ENCODE measurements at places on chromosomes 6 and 20. TPM values are rescaled to one million over a fixed set of nuclear protein-coding genes. Genes with fewer than 3 reads are reported as not detected.

MYLIP gene
- 27.1 TPM for polyA plus RNA-seq

HLA-F gene
- polyA plus RNA-seq: 52.1 TPM

ZBP1 gene
- polyA plus RNA-seq: not detected

EYS gene
- polyA plus RNA-seq: not detected

GPLD1 gene
- polyA plus RNA-seq: 0.41 TPM

EYA2 gene
- polyA plus RNA-seq: 7.9 TPM

SEL1L2 gene
- polyA plus RNA-seq: not detected

AGER gene
- 7.1 TPM for polyA plus RNA-seq

TFAP2A gene
- 10.1 TPM for polyA plus RNA-seq

CALHM6 gene
- 2.4 TPM for polyA plus RNA-seq

CNR1 gene
- polyA plus RNA-seq: 0.17 TPM

DNA sequence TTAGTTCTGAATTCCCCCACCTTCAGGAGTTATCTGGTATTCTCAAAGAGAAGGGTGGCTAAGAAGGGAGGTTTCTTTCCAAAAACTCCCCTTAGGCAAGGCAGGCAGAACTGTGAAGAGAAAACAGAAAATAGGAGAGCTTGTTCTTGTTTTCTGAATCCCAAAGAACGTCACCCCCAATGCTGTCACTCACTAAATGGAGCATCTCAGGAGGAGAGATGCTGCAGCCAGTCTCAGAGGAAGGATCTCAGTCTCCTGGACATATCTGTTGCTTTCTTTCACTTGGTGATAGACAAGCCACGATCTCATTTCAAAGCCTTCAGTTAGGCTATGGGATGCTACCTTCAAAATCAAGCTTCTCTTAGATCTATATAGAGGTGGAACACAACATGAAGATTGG lies 16.1 kb upstream of the MYB start:
- no peak for DNase-seq

- DNase-seq: no peak
These were observed 60.8 kb upstream of the SSTR4 start for GRCh38 chr20:22974354-22974753.

DNA sequence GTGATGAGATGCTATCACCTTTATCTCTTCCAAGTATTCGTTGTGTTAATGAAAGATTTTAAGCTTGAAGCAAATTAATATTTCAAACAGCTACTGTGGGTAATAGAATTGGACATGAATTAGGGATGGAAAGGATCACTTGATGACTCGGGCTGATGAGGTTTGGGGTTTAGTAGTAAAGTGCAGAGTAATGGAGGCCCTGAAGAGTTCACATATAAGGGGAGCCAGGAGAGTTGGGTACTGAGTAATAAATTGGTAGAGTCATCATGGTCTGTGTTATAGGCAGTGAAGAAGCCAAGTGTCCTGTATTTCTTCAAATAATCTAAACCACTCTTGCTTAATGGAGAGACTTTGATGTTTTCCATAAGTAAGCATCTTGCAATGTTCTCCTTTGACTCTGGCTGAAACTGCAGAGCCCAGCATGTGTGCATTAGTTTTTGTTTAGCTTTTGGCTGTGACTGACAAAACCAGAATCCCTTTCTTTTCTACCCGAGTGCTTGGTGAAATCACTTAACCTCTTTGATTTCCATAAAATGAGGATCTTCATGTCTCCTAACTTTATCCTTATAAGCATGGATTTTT lies 57.6 kb downstream of the L3MBTL3 start:
- DNase-seq: no peak

DNA sequence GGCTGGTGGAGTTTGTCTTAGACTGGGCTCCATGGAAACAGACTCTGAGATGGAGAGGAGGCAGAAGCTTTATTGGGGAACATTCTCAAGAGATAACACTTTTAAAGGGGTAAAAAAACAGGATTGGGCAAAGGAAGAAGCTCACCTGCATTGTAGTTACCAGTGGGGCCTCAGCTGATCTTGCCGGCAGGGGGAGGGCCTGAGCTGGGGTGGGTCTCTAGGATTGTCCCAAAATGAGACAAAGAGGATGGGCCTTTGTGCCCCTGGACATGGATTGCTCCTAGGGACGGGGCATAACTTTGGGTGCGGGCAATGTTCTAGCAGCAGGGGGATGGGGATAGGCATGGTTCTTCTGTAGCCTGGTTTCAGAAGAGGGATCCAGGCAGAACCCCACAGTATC lies 12.5 kb downstream of the SGK2 start:
- no peak for DNase-seq

DNA sequence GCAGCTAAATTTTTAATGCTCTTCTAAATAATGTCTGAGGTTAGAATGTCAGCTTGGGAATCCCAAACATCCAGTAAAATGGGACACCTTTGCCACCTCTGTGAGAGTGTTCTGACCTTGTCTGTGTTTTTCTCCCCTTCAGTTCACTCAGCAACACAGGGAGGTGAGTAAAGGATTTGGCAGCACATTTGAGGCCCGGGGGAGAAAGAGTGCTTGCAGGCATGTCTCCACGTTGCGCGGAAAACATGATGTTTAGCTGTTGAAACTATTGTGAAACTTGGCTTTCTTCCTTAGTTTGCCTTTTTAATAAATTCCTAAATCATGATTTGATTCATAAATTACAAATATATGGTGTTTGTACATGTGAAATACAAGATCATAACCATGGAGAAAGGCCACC lies 707.8 kb upstream of the FLRT3 start:
- DNase-seq: no peak

- no peak for DNase-seq
These were observed 62.9 kb upstream of the ADGRG6 start for GRCh38 chr6:142238881-142239280.

DNA sequence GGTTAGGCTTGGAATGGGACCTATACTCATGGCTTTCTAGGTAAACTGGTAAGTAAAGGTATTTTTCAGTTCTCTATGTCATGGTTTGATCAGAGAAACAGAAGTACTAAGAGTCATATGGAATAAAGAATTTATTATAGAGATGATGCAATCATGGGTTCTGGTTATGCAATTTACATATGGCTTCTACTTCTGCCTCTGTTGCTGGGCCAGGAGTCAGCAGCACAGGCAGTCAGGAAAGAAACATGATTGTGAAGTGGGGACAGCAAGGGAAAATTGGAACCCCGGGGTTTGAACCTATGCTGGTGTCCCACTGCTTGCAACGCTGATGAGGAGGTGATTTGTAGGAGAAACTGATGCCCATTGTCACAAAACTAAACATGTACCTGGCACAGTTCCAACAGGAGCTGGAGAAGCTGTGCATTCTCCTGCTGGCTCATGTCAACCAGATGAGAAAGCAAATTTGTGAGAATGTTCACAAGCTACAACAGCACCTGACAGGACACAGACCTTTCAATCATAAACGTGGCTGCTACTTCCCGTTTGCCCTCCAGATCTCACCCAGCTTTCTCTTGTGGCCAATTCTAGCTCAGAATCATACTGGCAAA lies 887.1 kb downstream of the TFAP2A start:
- DNase-seq: no peak

- no peak for DNase-seq
These were observed 446.7 kb downstream of the GJA1 start for GRCh38 chr6:121881974-121882667.

- DNase-seq: peak; percentile 92
These were observed at the start of gene ZNF334 for GRCh38 chr20:46512943-46513844. Gene ZNF334 (minus strand): TSS chr20:46513559. CDS start chr20:46512102, 1,457 bp downstream.

GRCh38 chr6:157997893-157998608 lies 16.4 kb downstream of the SYNJ2 start:
- DNase-seq: no peak

- DNase-seq: no peak
These were observed 534.5 kb downstream of the MAFB start for GRCh38 chr20:40154514-40154913.

DNA sequence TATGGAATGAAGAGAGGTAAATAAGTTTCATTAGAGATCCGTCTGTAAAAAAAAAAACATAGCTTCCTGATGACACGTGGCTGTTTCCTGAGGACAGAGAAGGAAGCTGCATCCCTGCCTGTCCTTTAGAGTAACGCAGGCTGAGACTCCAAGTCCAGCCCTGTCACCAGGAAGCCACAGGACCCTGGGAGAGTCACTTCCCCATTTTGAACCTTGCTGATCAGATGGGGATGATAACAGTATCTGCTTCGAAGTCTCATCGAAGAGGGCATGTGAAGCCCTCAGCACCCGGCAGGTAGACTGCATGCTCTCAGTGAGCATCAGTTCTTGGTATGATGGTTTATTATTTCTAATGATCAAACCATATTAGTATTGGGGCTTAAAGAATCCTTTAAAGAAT lies 139.1 kb upstream of the KCNG1 start:
- DNase-seq: no peak

- no peak for DNase-seq
These were observed 44.4 kb downstream of the IYD start for GRCh38 chr6:150413198-150413597.

DNA sequence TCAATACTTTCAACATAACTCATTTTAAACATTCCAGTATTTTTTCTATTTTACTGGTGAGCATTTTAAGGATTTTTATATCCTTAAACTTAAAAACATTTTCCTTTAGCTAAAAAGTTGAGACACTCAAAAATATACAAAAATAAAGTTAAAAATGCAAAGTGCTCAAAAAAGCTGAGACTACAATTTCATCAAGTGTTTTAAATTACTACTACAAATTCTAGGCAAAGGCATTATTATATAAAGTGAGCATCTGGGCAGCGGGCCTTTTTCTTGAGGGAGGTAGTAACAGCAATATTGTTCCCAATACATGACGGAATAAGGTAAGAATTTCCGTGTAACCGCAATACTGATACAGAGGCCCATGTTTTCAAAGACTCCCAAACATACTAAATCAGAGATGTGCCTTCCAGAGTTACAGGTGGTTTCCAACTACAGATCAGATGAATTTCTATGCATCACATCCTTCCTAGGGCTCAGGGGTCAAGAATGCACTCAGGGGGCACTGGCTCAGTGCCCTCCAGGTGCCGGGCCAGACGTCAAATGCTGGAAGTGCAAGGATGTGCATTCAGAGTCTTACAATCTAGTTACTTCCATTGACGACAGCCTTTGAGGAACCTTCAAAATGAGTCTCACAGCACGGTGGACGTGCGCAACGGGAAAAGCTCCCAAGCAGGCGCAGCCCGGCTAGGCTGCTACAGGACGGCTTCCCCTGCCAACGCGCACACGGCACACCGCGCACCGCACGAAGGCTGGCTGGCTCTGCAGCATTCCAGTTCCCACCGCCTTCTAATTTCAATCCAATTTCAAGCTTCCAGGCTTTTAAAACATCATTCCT lies 1.7 kb downstream of the PHF10 start:
- DNase-seq: peak; percentile 64

DNA sequence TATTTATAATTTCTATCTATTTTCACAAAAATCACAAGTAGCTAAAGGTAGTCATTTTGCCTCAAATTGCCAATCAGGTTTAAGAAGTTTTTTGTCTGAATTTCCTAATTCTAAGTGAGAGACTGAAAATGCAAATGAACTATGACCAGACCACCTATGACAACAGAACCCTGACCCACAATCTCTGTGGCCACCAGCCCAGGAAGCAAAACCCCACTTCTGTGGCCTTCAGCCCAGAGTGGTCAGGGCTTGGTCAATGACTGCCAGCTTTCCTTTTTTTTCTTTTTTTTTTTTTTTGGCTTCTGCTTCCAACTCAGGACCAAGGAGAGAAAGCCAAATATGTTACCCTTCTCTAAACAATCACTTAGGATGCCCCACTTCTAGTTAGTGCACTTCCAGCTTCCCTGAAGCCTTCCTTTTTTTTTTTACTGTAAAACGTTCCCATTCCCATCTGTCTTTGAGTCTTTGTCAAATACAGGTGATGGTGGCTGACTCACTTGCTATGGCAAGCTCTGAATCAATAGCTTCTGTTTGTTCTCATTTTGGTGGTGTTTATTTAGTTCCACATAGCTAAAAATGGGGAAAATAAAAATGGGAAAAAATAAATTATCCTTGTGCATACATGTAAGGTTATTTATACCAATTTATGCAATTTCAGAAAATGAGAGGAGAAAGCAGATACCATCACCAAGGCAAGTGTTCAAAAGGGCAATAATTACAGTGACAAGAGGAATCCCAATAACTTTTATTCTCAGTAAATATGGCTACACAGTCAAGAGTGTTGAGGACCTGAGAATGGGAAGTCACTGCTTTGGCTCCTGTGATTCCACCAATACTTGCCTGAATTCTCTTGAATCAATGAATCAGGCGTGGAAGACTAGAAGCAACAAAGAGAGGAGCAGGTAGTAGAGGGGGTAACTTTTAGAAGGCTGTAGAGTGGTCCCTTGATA lies 170.3 kb upstream of the PDE7B start:
- DNase-seq: no peak

GRCh38 chr6:7173843-7174503 lies 66.2 kb downstream of the RREB1 start:
- DNase-seq: no peak

DNA sequence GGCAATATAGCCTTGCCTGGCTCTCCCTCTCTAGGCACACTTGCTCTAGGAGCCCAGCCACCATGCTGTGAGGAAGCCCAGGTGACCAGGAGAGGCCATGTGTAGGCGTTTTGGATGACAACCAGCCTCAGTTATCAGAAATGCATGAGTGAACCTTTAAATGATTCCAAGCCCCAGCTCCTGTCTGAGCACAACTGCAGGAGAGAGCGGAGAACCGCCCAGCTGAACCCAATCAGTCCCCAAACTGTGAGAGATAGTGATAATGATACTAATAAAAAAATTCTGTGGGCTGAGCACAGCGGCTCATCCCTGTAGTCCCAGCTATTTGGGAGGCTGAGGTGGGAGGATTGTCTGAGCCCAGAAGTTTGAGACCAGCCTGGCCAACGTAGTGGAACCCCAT lies 83.8 kb upstream of the TOX2 start:
- DNase-seq: no peak

DNA sequence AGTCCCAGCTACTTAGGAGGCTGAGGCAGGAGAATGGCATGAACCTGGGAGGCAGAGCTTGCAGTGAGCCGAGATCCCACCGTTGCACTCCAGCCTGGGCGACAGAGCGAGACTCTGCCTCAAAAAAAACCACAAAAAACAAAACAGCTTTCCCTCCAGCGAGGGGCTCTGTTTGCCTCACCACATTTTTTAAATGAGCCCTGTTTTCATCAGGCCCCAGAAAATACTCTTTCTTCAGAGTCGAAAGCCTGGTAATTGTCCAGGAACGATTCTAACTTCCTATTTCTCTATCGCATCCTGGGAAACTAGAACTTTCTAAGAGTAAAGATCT lies 12.2 kb downstream of the MTG2 start:
- DNase-seq: no peak

DNA sequence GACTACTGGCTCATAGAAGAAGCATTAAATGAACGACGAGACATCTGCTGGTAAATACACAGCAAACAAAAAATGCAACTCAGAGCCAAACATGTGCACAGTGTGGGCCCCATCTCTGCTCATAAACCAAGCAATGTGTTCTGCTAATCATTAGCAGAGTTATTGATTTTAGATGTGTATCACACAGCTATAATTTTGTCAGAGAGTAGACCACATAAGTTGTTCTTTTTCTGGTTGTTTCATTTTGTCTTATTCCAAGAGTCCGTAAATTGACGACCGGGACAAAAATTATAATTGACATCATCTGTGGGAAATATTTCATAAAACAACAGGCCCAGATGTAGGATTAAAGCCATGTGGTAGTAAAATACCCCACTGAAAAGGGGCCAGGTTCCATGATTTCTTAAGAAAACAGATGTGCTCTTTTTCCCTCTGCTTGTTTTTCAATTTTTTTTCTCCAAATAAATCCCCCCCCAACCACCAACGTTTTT lies 423.6 kb downstream of the HAO1 start:
- peak; percentile 29 for DNase-seq

- no peak for DNase-seq
These were observed 193.0 kb upstream of the SGK1 start for GRCh38 chr6:134510920-134511319.

- no peak for DNase-seq
These were observed 268.6 kb upstream of the AGPAT4 start for GRCh38 chr6:161542346-161542980.
